ENCODE measurements at places on chromosomes 5 and 9.

GRCh38 chr9:94599102-94599501, 5.5 kb upstream of the FBP2 start:
- no peak for DNase-seq

- peak; percentile 68 for DNase-seq
These were observed 42.8 kb downstream of the SNX30 start for GRCh38 chr9:112793213-112793810.

DNA sequence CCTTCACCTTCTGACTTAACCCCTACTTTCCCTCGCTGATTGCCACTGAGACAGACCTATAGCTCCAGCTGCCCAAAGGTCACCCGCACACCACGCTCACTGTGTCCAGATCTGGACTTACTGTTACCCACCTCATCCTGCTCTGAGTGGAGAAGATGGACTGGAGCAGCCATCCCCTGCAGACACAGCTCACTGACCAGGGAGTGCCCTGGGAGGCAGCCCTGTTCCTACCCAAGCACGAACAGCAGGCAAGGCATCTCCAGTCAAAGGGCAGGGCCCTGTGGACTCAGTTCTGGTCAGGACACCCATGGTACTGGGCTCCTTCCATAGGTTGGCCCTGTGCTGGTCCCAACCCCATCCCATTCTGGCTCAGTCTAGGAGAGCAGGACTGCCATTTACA, 9.5 kb upstream of the BARX1 start:
- DNase-seq: no peak

DNA sequence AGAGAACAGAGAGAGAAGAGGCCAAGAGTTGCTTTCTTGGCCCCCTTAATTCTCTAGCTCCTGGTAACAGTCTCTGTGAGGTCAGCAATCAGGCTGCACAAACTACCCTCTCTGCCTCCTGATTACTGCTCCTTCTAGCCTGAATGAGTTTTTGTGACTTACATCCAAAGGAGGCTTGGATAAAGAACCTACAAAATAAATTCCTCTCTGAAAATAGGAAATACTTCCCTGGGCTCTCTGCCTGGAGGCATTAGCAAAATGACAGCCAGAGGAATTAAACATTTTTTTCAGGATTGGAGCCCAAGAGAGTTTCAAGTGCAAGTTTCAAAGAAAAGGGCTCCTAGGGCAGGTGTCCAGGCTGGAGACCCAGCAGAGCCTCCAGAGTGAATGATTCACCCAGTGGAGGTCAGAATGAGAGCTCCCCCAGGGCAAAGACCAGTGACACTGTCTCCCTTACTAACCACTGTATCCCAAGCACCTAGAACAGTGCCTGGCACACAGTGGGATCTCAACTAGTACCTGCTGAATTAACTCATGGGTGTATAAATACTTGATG, 162.5 kb downstream of the SPOCK1 start:
- no peak for DNase-seq

- no peak for DNase-seq
These were observed 2269.7 kb downstream of the MAT2B start for GRCh38 chr5:165775111-165775510.

- DNase-seq: peak; percentile 76
These were observed 94.6 kb upstream of the DNAH5 start for GRCh38 chr5:14039063-14039462.

- no peak for DNase-seq
These were observed 165.3 kb upstream of the FBXL7 start for GRCh38 chr5:15334551-15335266.

- DNase-seq: no peak
These were observed 95.5 kb upstream of the IFNK start for GRCh38 chr9:27428551-27428950.

GRCh38 chr9:82057805-82058204, 69.2 kb downstream of the SPATA31D1 start:
- no peak for DNase-seq

DNA sequence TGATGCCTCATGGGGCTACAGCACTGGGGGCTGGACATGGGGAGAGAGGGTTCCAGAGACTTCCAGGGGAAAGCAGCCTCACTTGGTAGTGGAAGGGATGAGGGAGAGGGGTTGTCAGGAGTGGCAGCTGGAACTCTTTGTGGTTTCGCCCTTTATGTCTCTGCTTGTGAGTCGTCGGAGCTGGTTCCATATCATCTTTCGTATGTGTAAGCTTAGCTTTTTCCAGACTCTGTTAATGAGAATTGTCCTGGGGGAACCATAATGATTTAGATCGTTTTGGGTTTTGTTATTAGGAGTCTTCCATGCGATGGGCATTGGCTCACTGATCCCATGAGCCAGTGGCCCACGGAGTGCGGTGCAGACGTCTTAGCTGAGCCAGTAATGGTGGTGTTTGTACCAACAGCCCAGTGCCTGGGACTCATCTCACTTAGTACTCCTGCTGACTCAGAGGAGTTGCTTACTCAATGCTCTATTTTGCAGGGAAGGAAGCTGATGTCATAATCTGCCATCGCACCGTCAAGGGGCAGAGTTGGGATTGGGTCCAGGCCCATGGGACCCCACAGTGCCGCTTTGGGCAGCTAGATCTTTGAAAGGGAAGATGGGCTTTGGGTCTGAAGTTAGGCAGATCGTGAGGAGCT, 48.5 kb downstream of the NEK6 start:
- peak; percentile 95 for DNase-seq

DNA sequence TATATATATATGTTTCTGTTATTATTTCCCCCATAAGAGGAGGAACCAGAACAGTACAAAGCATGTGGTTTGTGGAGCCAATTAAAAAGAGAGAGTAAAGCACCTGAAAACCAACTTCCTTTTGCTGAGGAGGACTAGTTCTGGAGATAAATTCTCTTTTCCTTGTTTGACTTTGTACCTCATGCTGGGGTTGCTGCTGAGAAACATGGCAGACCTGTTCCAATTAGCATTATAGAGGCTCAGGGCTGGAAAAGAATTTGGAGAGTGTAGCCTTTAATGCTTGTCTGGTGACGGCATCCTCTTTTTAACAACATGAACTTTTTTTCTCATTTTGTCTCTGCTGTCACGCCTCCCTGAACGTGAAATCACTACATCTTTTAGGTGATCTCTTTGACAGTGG, 32.8 kb upstream of the NMUR2 start:
- DNase-seq: no peak

DNA sequence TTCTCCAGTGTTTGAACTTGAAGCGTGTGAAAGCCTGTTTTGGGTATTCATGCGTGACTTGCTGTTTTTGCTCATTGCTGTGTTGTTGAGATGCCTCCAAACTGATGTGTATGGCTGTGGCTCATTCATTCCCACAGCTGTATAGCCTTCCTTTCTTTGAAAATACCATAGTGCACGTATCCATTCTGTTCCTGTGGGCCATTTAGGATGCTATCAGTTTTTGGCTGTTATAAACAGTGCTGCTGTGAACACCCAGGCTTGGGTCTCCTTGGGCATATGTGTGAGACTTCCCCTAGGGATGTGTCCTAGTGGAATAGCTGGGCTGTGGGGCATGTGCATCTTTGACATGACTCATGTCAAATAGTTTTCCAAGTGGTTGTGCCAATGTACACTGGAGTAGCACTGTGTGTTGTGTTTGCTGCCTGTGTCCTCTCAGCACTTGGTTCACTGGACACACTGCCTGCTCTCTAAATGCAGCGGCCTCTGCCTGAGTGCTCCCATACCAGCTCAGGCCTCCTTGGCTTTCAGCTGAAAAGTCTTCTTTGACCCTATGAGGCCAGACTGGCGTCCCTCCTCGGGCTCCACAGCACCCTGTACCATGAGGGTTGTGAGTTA, 102.6 kb upstream of the TBC1D2 start:
- DNase-seq: peak; percentile 86
